ENCODE measurements at places on chromosomes 12 and 14.

- DNase-seq, result no peak
Observed at GRCh38 chr14:72451054-72451972, 442.6 kb downstream of the DPF3 start.

DNA sequence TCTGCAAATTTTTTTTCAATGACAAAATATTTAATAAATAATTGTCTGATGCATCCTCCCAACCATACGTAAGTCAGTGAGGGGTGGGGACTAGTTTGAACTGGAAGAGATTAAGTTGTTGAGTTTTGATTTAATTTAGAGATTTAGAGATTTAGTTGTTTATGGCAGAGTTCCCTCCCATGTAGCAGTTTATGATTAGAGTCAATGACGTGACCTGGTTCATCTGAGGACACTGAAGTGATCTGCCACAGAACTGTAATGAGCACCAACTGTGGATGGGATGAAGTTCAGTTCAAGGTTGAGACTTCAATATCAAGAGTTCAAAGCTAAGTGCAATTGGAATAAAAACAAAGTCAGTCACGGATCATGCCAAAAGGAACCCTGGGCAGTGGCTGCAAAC lies 609.3 kb downstream of the NOVA1 start:
- no peak for DNase-seq

DNA sequence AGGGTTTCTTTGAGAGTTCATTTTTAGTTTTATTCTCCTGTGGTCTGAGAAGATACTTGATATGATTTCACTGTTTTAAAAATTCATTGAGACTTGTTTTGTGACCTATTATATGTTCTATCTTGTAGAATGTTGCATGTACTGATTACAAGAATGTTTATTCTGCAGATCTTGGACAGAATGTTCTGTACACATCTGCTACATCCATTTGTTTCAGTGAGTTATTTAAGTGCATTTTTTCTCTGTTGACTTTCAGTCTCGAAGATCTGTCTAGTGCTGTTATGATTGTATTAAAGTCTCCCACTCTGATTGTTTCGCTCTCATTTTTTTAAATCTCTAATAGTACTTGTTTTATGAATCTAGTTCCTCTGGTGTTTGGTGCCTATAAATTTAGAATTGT lies 1319.8 kb downstream of the TMEM121 start:
- no peak for DNase-seq

- no peak for DNase-seq
Observed at GRCh38 chr14:64569138-64569631, 19.4 kb downstream of the PPP1R36 start.

DNA sequence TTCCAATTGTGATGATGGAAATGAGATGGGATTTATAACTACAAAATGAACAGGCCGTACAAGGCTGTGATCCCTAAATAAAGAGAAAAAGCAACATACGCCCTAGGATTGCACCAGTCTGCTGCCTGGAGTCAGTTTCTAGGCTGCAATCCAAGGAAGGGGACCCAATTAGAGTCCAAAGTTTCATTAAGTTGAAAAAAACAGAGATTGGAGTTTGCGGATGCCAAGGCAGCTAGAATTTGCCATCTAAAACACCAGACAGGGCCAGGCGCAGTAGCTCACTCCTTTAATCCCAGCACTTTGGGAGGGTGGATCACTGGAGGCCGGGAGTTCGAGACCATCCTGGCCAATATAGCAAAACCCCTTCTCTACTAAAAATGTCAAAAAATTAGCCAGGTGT lies 661.0 kb downstream of the RPS29 start:
- no peak for DNase-seq

DNA sequence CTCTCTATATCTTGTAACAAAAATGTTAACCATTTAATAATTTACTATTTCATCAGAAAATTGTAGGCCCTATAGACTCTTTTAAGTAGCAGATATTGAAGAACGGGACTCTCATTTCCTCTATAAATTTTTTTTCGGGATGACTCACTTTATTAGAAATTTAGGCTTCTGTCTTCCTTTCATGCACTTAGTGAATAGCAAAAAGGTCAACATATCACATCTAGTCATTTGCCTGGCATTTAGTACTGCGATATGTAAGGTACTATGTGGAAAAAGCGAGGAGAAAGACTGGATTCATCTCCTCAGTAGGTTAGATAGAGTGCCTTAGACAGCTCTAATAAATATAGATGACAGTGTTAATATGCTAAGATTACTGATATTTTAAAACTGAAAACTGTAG lies 166.3 kb upstream of the PTPRQ start:
- DNase-seq, result no peak

DNA sequence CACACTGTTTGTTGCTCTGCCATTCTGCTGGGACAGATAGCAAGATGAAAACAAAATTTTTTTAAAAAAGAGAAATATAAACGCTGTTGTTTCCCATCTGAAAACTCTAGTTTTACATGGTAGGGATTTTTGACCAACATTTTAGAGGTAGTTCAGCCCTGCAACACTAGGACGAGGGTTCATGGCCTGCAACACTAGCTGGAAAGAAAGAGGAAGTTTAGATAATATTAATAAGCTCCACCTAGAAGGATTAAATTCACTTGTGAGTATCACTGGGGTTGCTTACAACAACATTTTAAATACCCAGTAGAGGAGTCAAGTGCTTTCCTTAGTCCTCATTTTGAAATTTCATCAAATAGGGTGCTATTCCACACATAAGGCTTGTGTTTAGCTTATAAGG lies 68.2 kb downstream of the SRGAP1 start:
- DNase-seq, result peak; percentile 37

DNA sequence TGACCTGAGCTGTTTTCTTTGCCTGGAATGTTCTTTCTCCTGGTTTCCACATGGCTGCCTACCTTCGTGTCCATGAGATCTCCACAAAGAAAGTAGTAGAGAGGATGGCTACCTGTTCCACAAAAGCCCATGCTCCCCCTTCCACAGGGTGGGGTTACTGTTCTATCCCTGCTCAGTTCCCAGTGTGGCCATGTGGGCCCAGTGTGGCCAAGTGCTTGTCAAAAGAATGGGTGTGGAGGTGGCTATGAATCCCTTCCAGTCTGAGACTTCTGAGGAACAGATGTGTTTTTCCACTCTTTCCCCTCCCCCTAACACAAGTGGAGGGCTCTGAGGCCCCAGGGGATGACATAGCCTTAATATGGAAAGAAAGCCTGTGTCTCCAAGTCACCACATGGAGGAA lies 26.2 kb upstream of the HSP90B1 start:
- DNase-seq, result no peak

- DNase-seq, result no peak
Observed at GRCh38 chr12:75183967-75184366, 25.7 kb downstream of the KCNC2 start.

All from CD14-positive monocyte (primary cell).